ENCODE measurements at places on chromosomes 3 and 15.
A peak's percentile ranks its signal among the peaks of the same experiment; 100 is the strongest.

GRCh38 chr3:8987645-8988383 is 24.5 kb upstream of the RAD18 start:
- DNase-seq: no peak

DNA sequence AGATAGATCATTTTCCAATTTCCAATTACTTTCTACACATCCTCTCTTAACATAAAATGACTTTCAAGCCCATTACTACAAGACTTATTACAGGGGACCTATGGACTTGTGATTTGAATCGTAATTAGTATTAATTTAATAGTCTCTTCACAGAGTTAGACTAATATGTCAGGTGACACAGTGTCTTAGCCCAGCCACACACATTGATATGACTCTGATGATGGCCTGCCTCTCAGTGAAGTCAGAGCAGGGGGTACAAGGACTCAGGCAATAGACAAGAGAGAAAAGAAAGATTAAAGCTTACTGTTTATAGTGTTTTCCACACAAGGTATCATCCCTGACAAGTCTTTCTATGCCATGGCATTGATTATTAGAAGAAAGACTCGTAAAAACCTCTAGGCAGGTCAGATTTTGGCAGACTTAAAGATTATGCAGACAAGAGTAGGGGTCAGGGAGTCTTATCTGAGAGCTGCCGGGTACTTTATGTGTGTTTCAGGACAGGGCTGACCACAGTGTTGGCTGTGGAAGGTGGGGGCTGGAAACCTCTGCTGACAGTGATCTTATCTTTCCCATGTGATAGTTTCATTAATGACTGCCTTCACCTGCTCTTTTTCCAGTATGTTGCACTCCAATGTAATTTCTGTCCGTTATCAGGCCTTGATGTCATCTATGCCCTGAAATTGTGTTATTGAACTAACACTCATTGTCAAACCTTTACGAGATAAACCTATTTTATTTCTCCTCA is 50.1 kb downstream of the B3GALNT1 start:
- DNase-seq: no peak

- no peak for DNase-seq
These were observed 15.4 kb downstream of the CDV3 start for GRCh38 chr3:133588784-133589465.

DNA sequence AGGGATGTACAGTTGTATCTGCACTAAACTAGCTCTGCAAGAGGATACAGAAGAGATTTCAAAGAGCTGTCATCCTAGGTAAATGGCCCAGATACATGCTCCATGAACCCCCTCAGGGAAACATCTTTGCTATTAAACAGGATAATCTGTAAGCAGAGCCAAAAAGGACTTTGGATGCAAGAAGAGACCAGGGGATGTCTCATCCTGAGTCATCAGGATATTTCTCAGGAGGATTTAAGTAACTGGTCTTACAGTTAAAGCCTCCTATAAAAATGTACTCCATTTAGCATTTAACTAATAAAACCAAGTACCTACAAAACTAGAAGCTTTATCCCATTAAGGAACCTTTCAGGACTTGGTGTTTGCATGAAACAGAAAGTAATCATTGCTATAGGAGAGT is 48.2 kb upstream of the PHLDB2 start:
- DNase-seq: no peak

DNA sequence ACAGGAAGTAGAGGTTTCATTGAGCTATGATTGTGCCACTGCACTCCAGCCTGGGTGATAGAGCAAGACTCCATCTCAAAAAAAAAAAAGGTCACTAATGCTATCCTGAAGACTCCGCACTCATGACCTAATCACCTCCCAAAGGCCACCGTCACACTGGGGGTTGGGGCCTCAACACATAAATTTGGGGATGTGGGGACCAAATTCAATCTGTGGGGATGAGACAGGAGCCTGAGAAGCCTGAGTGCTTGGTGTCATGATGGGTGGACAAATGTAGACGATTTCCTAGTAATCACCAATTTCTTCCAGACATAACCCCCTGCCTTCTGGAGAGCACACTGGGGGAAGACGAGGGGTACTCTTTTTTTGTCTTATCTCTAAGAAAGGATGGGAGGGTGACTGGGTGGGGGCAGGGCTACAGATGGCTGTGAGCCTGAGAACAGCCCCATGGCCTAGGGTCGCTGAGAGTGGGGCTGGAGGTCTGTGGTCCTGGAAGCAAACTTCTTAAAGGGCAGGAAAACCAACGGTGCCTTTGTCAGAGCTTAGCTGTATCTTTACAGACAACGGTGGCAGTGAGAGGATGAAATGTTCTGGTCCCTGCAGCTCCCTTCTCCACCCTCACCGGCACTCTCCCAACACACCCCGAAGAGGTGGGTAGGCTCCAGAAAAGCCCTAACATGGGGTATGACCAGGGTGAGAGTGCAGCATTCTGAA is 16.6 kb upstream of the KLF13 start:
- no peak for DNase-seq

GRCh38 chr3:134803051-134803505 is 8.0 kb downstream of the EPHB1 start:
- DNase-seq: no peak

- DNase-seq: no peak
These were observed 30.5 kb downstream of the DUT start for GRCh38 chr15:48361685-48362084.

DNA sequence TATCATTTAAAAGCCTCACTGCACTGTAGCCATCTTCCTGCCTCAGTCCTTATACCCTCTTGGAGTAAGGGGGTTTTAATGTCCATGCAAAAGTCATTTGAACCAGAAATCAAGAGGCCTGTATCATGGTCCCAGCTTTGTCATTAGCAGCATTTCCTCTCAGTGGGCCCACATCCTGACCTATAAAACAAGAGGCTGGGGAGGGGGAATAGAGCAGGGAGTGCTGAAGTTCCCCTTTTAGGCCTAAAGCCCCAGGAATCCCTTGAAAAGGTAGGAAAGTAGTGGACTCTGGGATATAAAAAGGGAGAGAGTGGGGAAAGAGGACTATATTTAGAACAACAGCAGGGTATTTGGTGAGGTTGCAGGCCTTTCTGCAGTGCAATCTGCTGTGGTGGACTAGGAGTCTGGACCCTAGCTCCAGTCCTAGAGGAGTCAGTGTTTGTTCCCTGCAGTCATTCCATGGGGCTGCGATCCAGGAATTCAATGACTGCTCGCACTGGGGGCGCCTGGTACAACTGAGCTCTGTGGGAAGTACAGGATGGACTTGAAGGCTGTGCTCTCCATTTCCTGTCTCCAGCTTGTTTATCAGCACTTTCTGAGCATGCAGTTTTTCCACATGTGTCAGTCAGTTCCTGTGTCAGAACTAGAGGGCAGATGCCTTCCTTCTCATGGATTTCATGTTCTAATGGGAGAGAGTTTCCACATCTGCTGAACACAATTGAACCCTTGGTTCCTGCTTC is 46.8 kb downstream of the PDHB start:
- DNase-seq: no peak

- DNase-seq: no peak
These were observed 29.5 kb downstream of the RTP3 start for GRCh38 chr3:46527239-46527638.

GRCh38 chr3:160569894-160570652 is 4.7 kb upstream of the KPNA4 start:
- DNase-seq: no peak

- no peak for DNase-seq
These were observed 20.9 kb downstream of the SLC24A1 start for GRCh38 chr15:65642594-65642993.

DNA sequence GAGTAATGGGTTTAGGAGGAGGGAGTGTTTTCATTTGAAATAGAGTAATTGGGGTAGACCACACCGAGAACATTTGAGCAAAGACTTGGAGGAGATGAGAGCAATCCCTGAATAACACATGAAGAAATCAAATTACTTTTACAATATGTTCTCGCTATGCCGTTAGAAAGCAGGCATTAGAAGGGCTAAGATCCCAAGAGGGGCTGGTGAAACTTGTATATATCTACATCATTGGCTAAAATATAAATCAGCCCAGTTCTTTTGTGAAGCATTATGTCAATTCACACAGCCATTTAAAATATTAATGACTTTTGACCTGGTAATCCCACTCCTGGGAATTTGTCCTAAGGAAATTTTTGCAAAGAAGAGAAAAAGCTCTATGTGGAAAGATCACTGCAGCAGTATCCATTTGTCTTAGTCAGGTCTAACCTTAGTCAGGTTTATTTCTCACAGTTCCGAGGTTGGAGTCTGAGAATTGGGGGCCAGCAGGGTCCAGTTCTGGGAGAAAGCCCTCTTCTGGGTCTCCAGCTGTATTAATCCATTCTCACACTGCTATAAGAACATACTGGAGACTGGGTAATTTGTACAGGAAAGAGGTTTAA is 31.0 kb downstream of the CCDC32 start:
- no peak for DNase-seq

- no peak for DNase-seq
These were observed 102.8 kb downstream of the SNRPN start for GRCh38 chr15:25057574-25057973.

DNA sequence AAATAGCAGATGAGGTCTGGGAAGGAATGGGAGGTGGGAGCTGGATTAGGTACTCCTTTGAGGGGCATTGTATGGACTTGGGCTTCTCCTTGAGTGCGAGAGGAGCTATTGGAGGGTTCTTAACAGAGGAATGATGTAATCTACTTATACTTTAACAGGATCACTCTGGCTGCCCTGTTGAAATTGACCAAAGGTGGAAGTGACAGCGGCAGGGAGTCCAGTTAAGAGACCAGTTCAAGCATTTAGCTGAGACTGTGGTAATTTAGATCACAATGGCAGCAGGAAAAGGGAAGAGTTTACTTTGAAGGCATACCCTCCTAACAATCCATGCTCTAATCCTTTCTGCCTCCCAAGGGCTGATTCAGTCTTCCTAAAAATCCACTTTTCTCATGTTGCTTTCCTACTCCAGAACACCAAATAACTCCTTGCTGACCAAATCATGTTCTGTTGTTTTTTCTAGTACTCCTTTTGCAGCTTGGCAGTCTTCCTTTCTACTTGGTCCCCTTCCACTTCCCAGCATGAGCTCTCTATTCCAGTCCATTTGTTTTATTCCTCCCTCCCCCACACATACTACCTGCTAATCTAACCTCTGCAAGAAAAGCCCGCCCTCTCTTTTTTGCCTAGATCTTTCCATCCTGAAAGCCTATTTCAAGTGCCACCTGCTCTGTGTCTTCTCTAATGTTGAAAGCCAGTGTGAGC is 139.4 kb downstream of the NECTIN3 start:
- DNase-seq: no peak

DNA sequence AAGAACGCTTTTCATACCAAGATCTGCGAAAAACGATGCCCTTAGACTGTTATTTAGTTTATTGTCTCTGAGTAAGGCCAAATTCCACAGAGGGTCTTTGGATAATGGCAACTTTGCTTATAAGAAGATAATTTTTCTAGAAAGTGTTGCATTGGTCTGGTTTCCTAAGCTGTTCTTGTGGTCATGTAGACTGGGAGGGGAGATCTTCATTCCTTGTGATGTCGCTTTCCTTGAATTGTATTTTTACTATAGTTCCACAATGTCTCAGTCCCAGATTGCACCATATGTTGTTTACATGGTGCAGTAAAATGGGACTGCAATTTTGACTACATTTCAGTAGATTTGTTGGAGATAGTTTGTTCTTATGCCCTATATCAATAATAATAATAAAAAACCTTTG is 28.8 kb upstream of the ST3GAL6 start:
- no peak for DNase-seq

- DNase-seq: no peak
These were observed 610.2 kb upstream of the ROBO2 start for GRCh38 chr3:76429581-76430177.

- DNase-seq: no peak
These were observed 231.6 kb downstream of the IGSF11 start for GRCh38 chr3:118803096-118803476.

DNA sequence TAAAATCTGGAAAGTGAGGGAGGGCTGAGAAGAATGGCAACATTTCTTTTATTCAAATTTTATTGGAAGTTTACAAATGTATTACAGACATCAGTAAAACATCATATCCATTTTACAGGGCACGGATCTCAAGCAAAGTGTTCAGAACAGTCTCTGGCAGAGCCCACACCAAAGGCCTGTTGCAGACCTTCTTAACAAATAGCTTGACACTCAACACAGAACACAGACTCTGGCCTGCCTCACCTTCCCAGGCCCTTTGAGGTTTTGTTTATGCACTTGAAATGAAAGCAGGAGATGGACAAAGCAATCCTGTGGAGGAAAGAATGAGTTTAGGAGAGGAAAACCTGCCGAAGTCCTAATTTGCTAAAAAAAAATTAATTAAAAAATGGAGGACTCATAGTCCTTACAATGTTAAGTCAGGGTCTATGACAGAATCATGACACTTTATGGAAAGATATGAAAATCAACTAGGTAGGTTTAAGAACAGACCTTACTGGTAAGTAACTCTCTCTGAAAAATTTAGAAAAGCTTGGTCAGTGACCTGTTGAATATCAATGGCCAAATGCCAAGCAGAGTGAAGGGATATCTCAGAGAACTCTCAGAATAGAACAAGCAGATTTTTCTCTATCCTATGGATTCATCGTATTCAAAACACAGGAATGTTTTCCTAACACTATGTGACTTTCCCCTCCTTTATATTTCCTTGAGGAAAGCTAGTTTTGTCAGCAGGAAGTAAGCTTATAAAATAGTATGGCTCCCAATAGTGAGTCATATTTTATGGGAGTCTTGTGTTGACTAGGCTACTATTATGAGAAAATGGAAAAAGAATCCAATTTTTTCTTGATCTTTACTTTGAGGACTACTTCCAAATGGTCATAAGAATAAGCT is 70.8 kb upstream of the PSMD6 start:
- no peak for DNase-seq

- DNase-seq: no peak
These were observed 1.2 kb upstream of the KLHL6 start for GRCh38 chr3:183556722-183557121.

- no peak for DNase-seq
These were observed 18.6 kb upstream of the SENP7 start for GRCh38 chr3:101531473-101532086.

DNA sequence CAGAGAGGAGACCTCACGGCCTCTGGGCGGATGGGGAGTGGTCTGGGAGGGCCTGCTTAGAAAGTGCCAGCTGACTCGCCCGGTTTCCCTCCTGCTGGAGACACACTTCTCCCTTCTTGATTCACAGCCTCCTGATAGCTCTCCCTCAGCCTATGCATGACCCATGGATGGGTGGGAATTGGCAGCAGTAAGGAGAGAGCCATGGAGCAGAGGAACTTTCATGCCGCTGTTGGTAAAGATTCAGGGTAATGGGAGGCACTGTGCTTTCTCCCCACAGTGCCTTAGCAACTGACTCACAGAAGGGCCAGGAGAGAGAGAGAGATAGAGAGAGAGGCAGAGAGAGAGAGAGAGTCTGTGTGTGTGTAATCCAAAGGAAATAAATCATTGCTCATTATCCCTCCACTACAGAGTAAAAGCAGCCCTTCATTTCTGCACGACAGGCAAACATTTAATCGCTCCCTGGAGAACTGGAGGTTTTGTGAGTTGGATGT is 82.8 kb downstream of the SEMA5B start:
- DNase-seq: no peak

- DNase-seq: no peak
These were observed 237.7 kb downstream of the SLCO3A1 start for GRCh38 chr15:92091155-92091734.

- peak; percentile 18 for DNase-seq
These were observed 780 bp downstream of the TIPARP start for GRCh38 chr3:156674911-156675829.
